ENCODE measurements at places on chromosomes 1 and 21.

DNA sequence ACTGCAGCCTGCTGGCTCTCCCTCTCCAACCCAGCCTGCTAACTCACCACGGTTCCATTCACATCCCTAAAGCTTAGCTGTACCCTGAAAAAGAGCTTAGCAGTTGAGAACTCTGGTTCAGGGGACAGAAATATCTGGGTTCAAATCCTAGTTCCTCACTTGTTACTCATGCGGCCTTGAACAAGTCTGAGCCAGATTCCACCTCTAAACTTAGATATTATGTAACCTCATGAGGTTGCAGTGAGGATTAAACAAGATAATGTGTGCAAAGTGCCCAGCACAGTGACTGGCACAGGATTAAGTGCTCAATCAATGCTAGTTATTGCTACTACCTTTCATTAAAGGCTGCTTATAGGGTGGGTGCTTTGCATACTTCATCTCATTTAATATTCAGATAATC lies 41.3 kb upstream of the DHCR24 start:
- DNase-seq, result no peak

DNA sequence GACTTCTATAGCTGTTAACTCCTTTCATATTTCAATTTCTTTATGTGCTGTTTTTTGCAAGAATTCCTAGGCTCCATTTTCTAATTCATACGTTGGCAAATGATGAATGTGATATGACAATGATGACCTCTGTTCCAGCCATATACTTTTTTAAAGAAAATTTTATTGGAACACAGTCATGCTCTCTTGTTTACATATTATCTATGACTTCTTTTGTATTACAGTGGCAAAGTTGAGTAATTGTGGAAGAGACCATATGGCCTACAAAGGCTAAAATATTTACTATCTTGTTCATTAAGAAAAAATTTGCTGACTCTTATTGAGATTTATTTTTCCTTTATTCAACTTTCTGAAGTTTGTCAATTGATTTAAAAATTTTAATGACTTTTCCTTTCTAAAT lies 7.1 kb downstream of the IFI44L start:
- no peak for DNase-seq

DNA sequence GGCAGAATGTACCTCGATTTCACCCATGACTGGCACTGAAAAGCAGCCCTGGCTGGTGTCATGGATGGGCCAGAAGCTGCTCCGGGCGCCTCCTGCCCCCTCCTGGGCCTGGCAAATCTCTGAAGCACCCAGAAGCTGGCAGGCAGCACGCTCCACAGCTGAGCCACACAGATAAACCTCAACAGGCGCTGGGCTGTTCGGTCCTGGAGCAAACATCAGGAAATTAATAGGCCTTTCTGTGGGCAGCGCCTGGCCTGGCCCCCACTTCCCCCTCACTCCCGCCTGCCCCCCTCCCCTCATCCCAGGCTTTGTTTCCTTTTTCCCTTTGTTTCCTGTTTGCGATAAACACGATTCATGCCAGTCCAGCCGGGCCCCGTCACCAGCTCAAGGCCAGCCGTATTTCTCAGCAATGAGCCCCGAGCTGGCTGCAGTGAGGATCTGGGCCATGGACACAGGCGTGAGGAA lies 20.1 kb upstream of the DISP3 start:
- no peak for DNase-seq

GRCh38 chr21:23111070-23111600 lies 2112.9 kb downstream of the NCAM2 start:
- no peak for DNase-seq

- no peak for DNase-seq
Measured at GRCh38 chr21:31185663-31186062, 147.4 kb upstream of the KRTAP19-8 start.

DNA sequence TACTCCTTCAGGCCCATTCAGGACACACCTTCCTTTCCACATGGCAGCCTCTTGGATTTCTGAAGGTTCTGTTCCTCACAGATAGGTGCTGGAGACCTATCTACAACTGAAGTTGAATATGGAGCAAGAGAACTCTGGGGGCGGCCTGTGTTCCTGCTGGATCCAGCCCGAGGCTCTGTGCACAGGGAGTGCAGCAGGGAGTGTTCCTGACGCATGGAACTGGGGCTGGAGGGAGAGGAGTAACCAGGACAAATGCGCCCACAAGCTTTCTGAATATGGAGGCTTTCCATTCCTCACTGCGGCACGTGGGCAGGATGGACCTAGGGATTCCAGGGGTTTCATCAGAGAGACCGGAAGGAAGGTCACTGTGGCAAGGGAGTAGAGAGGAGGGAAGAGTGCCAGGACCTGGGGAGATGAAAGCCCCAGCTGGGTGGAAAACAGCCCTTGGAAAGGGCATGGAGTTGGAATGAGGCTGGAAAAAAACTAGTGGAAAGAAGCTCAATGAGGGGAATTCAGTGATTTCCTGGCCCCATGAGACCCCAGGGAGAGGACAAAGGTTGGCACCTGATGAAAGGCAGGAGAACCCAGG lies 12.5 kb downstream of the PM20D1 start:
- no peak for DNase-seq

DNA sequence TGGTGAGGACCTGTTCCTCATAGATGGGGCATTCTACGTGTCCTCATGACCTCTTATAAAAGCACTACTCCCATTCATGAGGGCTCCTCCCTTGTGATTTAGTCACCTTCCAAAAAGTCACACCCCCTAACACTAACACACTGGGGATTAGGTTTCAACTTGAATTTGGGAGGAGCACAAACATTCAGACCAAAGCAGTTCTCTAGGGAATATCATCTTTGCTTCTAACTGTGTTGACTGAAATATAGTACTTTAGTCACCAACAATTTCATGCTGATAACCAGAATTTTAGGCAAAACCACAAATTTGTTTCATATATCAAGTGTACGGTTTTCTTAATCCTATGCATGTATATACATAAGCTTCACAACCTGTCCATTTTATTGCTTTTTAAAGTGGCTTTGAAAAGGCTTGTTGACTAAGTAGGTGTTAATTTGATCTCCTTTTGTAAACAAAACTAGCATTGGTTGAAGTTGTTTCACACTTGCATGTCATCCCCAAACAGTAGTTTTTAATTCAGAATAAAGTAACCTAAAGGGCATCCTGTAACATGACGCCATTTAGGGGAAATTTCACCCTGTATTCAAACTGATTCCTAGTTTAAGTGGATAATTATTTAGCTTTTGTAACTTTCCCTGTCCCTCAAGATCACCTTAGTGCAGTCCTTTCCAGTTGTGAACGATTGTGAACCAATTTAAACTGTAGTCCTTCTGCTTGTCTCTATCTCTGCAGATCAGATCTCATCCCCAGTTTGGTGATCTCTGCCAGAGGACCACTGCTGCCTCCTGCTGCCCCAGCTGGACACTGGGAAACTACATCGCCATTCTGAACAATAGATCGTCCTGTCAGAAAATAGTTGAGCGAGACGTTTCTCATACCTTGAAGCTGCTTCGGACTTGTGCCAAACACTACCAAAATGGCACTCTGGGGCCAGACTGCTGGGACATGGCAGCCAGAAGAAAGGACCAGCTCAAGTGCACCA lies 141.1 kb downstream of the TLR5 start:
- DNase-seq, result no peak

DNA sequence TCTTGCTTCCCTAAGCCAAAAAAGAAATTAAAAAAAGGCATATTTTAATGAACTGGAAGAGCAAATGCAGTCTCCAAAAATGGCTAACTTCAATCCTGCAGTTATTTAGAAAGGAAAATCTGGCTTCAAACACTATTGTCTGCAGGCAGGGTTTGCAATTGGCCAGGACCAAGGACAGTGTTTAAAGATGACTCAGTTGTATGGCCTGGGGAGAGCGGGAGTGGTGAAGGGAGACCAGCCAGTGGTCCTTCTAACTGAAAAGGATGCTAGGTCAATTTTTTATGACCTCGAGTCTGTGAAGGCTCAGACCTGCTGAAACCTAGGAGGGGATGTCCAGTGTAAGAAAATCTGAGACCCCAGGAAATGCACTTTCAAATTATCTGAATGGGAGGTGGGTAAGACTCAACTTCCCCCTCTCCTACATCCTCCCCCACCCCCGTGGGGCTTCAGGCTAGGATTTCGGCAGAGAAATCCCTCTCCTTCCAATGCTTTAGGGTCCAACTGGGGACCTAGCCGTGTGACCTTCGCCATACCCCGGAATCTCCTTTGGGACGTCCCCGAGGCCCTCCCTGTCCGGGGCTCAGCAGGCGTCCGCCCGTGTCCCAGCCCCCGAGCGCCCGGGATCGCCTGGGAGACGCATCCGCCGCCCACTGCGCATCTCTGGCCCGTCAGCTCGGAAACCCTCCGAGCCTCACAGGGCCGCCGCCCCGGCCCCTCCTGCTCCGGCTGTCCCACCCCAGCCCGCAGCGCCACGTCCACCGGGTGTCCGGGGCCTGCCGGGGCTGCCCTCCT lies 602 bp upstream of the RIMKLA start:
- peak; percentile 63 for DNase-seq

GRCh38 chr1:157411064-157411463 lies 141.3 kb downstream of the FCRL5 start:
- no peak for DNase-seq

DNA sequence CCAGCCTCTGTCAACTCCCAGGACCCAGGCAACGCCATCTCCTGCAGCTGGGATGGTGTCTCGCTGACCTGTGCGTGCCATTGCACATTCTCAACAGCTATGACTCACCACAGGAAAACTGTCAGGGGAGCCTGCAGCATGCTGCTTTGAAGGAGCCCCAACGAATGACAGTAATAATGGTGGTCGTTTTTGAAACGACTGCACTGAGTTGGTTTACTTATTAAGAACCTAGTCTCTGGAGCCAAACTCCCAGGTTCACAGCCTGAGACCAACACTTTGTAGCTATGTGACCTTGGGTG lies 21.6 kb downstream of the TCEA3 start:
- DNase-seq, result no peak

DNA sequence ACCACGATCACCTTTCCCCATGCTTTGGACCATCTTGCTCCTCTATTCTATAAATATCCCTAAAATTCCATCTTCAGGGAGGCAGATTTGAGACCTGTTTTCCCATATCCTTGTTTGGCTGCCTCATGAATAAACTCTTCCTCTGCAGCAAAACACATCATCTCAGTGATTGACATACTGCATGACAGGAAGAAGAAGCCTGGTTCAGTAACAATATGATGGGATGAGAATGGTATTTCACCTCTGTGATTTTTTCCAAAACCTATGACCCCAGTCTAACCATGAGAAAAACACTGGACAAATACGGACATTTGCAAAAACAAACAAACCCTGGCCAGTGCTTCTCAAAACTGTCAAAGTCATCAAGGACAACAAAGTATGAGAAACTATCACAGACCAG lies 53.8 kb upstream of the ZSWIM5 start:
- no peak for DNase-seq

GRCh38 chr1:233897325-233898162 lies 6.9 kb upstream of the SLC35F3 start:
- DNase-seq, result no peak

Data from activated CD8-positive, alpha-beta memory T cell treated with anti-CD3 and anti-CD28 coated beads, Interleukin-2, amount 50 U/mL, for 48 hours (primary cell).